ENCODE measurements at places on chromosomes 12 and 14.
A peak's percentile ranks its signal among the peaks of the same experiment; 100 is the strongest.

- peak; percentile 55 for DNase-seq
These were observed 51.2 kb upstream of the AMN start for GRCh38 chr14:102870994-102871831.

GRCh38 chr12:5188472-5188871, 144.8 kb downstream of the KCNA5 start:
- DNase-seq = no peak

DNA sequence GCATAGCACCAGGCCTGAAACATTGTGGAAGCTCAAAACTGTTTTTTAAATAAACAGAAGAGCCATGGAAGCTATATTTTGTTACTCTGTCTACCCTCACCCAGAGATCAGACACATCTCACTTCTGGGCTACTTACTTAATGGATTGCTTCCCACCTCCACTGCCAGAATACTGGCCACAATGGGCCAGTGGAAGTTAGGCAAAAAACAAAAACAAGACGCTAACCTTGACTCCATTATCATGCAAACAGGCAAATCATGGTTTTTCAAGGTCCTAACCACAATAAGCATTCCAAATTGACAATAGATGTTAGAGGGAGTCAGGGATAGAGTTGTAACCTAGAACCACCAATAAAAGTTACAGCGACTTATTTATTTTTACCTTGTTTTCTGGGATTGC, 52.7 kb upstream of the PTCSC3 start:
- DNase-seq = no peak

- no peak for DNase-seq
These were observed 37.7 kb downstream of the FGD4 start for GRCh38 chr12:32437095-32437515.

Data from Right ventricle myocardium superior (tissue), 1 donor.